ENCODE measurements at places on chromosomes 2 and 18.

DNA sequence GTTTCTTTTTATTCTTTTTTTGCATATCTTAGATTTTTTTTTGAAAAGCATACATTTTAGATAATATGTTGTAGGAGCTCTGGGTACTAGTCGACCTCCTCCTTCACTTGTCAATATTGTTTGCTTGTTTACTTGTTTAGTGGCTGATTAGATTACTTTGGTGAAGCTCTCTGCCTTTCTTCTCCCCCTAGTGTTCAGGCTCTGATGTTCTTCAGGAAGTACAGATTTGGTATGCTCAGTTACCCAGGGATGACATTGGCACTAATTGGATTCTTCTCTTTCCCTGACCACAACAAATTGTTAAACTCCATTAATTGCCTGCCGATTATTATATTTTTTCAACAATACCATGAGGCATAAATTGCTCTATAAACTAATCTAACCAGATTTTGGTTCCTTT is 491.2 kb downstream of the SUCLG1 start:
- peak; percentile 3 for DNase-seq

DNA sequence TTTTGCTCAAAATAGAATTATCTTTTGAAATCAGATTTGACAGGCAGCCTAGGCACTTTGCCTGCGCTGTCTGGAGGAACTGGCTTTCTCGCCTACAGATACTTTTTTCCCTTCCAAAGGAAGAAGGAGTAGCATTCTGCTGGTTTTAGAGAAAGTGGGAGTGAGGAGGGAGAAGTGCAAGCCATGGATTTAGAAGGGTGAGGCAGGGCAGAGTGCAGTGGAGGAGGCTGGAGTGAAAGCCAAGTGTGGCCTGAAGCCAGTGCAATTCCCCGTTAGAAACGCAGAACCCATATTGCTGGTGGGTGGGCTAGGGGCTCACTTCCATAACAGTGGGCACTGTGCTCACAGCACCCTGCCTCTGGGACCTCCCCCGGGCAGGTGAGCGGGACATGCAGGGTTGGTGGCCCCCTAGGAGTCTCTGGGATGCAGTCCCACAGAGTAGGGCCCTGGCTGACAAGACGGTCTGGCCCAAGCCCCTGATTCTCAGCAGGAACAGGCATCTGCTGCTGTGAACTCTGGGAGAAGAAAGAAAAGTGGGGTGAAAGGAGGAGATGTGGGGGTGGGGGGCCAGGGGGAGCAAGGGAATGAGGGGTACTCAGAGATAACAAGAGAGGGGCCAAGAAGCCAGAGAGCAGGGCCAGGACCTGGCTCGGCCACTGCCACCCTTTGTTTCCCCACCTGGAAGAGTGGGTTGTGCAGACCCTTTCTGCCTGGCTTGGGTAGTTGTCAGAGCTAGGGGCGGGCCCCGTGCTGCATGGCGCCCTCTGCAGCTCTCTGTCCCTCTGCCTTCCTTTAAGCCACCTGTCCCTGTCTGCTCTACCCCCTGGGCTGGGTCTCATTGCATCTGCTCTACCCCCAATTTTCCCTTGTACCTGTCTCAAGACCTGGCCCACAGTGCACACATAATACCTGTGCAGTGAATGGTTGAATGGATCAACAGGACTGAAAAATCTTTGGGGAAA is 273.5 kb upstream of the HS6ST1 start:
- no peak for DNase-seq

- DNase-seq: no peak
Observed at GRCh38 chr2:235238537-235238936, 255.3 kb upstream of the AGAP1 start.

DNA sequence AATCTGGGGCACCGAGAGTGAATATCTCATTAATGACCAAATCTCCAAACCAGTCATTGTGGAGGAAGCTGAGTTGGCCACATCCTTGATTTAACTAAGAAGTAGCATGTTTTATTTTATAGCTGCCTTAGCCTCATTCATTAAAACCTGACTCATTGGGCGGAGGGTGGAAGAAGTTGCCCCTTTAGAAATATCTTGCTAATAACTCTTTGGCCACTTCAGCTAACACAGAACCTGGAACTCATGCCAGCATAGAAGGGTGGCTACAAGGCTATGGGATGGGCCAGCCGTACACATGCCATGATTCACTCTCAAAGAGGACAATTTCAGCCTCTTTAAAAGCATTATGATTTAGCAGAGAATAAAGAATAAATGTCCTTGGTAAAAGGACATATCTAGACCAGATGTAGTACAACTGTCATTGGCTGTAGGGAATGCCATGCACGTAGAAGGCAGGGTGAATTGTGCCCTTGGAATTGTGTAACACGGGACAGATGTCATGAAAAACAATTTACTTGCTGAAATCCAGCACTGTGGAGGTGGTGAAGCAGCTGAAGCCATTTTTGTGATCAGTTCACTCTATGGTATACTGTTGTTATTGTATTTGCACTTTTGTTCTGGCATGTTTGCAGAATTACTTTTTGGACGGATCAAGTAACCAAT is 330.0 kb downstream of the PLCL1 start:
- no peak for DNase-seq

- no peak for DNase-seq
Observed at GRCh38 chr2:148646231-148646559, 1.6 kb downstream of the EPC2 start.
